Stomach (tissue), 19 donors: ENCODE measurements at places on chromosomes 6 and 20.

GRCh38 chr20:62564456-62565245, 77.7 kb upstream of the SLCO4A1 start:
- DNase-seq: no peak
- H3K27me3 ChIP-seq: peaks cover 19% of the 10 kb centered on the region
- H3K4me3 ChIP-seq: no peak overlapping the region
- no peaks in the 10 kb centered on the region for H3K36me3 ChIP-seq
- no peak overlapping the region for H3K27ac ChIP-seq

DNA sequence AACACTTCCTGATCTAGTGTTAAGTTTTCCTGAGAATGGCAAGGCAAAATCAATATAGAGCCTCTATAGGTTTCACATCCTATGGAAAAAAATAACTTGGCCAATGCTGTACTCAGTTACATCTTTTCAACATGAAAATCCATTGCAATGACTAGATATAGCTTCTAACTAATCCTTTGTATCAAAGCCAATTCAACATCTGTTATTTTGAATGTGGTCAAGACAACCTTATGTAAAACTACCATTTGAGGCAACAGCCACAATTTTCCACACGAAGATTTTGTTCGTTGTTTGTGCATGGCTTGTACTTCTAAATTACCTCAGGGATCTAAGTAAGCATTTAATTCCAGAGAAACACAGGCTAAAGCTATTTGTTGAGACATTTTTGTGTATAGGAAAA, 637.8 kb upstream of the EYS start:
- H3K27ac ChIP-seq: no peak overlapping the region
- H3K27me3 ChIP-seq: no peaks in the 10 kb centered on the region
- H3K36me3 ChIP-seq: no peaks in the 10 kb centered on the region

DNA sequence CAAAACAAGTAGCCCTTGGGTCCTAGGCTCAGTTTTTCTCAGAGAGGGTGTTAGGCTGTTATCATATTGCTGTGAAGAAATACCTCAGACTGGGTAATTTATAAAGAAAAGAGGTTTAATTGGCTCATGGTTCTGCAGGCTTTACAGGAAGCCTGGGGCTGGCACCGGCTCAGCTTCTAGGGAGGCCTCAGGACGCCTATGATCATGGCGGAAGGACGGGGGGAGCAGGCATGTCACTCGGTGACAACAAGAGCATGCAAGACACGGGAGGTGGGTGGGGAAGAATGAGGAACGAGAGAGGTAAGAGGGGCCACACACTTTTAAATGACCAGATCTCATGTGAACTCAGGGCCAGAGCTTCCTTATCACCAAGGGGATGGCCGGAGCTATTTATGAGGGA, 26.9 kb downstream of the CDH26 start:
- no peak for DNase-seq
- H3K36me3 ChIP-seq: no peaks in the 10 kb centered on the region
- H3K4me3 ChIP-seq: no peak overlapping the region

- no peak overlapping the region for H3K27ac ChIP-seq
- H3K4me3 ChIP-seq: peak overlapping the region; percentile 76
- H3K36me3 ChIP-seq: no peaks in the 10 kb centered on the region
- H3K27me3 ChIP-seq: no peaks in the 10 kb centered on the region
- no peak for DNase-seq
- H3K4me1 ChIP-seq: peaks cover 22% of the 10 kb centered on the region
Observed at GRCh38 chr6:31579546-31580437, 2.4 kb downstream of the LTB start.

DNA sequence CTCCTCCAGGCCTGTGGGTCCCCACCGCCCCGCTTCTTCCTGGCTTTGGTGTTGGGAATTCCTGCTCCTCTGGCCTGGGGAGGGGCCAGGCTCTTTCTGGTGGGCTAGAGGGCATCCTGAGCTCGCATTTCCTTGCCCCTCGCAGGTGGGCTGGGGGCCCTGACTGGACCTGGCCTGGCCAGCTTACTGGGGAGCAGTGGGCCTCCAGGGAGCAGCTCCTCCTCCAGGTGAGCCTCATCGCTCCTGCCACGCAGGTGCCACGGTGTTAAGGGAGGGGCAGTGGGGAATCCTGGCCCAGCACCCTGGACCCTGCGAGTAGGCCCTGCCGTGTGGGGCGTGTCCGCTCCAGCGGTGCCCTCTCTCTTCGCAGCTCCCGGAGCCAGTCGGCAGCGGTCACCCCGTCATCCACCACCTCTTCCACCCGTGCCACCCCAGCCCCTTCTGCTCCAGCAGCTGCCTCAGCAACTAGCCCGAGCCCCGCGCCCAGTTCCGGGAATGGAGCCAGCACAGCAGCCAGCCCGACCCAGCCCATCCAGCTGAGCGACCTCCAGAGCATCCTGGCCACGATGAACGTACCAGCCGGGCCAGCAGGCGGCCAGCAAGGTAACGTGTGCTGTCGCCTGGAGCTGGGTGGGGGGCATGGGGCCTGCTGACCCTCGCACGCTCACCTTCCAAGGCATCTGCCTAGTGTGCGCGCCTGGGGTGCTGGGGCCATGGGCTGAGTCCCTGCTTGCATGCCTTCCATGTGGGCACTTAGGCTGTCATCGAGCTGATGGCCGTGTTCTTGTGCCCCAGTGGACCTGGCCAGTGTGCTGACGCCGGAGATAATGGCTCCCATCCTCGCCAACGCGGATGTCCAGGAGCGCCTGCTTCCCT, 4.7 kb downstream of the ADRM1 start:
- H3K36me3 ChIP-seq: peaks cover 85% of the 10 kb centered on the region
- peaks cover 28% of the 10 kb centered on the region for H3K4me1 ChIP-seq
- no peaks in the 10 kb centered on the region for H3K27me3 ChIP-seq
- H3K4me3 ChIP-seq: no peak overlapping the region

DNA sequence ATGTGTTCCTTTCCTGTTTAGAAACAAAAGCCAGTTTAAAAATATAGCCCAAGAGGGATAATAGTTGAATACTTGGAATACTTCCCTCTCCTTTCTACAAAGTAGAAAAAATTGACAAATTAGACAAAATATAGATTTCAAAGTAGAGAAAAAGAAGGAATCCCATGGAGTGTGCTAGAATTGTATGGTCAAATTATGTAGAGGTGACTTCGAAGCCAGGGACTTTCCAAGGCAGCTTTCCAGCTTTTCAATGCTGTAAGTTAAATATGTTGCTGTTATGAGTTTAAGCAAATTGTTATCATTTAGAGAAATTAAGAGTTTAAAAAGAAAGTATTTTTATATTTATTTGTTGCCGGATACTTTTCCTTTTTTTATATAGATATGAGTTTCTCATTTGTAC, 415.5 kb upstream of the OPRM1 start:
- H3K27ac ChIP-seq: no peak overlapping the region
- no peak for DNase-seq
- no peaks in the 10 kb centered on the region for H3K27me3 ChIP-seq
- H3K4me1 ChIP-seq: no peaks in the 10 kb centered on the region
- no peaks in the 10 kb centered on the region for H3K36me3 ChIP-seq
- no peak overlapping the region for H3K4me3 ChIP-seq

- no peaks in the 10 kb centered on the region for H3K4me1 ChIP-seq
- H3K36me3 ChIP-seq: no peaks in the 10 kb centered on the region
- peak; percentile 56 for DNase-seq
- H3K4me3 ChIP-seq: no peak overlapping the region
- H3K27me3 ChIP-seq: no peaks in the 10 kb centered on the region
- H3K27ac ChIP-seq: no peak overlapping the region
Observed at GRCh38 chr6:97095311-97095850, 170.9 kb downstream of the KLHL32 start.

- no peaks in the 10 kb centered on the region for H3K27me3 ChIP-seq
- no peaks in the 10 kb centered on the region for H3K4me1 ChIP-seq
- no peak overlapping the region for H3K27ac ChIP-seq
- no peak for DNase-seq
Observed at GRCh38 chr20:15836634-15837033, 736.6 kb downstream of the KIF16B start.

DNA sequence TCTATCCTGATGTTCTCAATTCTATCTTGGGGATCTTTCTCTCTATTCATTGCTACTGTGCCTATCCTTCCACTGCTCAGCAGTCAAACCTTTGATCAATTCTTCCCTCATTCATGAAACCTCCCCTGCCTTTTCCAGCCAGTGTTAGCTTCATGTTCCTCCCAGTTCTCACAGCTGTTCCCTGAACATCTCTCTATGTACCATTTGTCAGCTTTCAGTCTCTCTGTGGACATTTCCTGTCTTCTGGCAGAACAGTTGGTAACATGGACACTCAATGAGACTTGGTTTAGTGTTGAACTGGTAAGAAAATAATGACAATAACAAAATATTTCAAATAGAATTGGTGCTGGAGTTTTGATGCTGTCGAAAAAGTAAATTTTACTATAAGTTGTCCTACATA, 26.2 kb downstream of the SPTLC3 start:
- H3K27ac ChIP-seq: no peak overlapping the region
- H3K4me3 ChIP-seq: no peak overlapping the region
- H3K36me3 ChIP-seq: no peaks in the 10 kb centered on the region
- H3K4me1 ChIP-seq: no peaks in the 10 kb centered on the region

DNA sequence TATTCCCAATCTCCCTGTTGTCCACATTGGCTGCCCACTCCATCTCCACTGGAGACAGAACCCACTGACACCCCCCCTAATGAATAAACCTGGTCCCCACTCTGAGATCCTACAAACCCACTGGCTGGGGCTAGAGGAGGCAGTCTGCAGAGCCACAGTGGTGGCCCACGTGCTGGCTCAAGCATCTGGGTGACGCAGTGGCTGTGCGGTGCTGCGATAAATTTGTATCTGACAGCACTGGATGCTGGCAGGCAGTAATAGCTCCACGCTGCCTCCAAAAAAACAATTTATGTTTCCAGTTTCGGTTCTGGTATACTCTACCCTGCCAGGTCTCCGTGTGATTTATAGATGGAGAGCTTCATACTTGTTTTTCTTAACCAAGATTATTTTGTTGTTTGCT, 87.1 kb upstream of the SYNDIG1 start:
- no peaks in the 10 kb centered on the region for H3K27me3 ChIP-seq
- DNase-seq: no peak
- peaks cover 26% of the 10 kb centered on the region for H3K4me1 ChIP-seq

GRCh38 chr6:111503660-111504059, 20.6 kb upstream of the REV3L start:
- DNase-seq: no peak
- H3K27ac ChIP-seq: no peak overlapping the region
- no peak overlapping the region for H3K4me3 ChIP-seq
- no peaks in the 10 kb centered on the region for H3K4me1 ChIP-seq
- H3K27me3 ChIP-seq: no peaks in the 10 kb centered on the region
- no peaks in the 10 kb centered on the region for H3K36me3 ChIP-seq

DNA sequence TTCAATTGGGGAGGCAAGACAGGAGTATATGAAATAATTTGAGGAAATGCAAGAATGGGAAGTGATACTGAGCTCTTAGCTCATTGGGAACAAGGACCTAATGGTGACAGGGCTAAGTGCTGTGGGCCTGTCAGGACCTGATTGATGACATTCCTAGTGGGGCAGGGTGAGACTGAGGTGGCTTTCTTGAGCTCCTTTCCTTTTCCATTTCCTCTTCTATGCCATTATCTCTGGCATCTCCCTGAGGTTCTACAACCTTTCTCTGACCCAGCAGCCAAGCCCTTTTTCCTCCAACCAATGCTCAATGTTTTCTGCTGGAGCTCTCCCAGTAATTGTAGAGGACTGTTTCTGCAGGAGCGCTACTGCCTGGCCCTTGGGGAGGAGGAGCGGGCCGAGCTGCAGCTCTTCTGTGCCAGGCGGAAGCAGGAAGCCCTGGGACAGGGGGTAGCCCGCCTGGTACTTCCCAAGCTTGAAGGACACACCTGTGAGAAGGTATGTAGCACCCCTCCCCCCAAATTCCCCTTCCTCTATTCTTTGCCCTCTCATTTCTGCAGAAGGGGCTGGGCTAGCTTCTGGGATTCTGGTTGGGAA, 2.8 kb upstream of the TOMM6 start:
- H3K27me3 ChIP-seq: no peaks in the 10 kb centered on the region
- H3K4me1 ChIP-seq: peaks cover 72% of the 10 kb centered on the region
- H3K4me3 ChIP-seq: peak overlapping the region; percentile 91

- H3K27ac ChIP-seq: no peak overlapping the region
- no peak overlapping the region for H3K4me3 ChIP-seq
- no peaks in the 10 kb centered on the region for H3K36me3 ChIP-seq
- no peaks in the 10 kb centered on the region for H3K4me1 ChIP-seq
- DNase-seq: no peak
- no peaks in the 10 kb centered on the region for H3K27me3 ChIP-seq
Observed at GRCh38 chr6:69285054-69285453, 511.8 kb downstream of the LMBRD1 start.

DNA sequence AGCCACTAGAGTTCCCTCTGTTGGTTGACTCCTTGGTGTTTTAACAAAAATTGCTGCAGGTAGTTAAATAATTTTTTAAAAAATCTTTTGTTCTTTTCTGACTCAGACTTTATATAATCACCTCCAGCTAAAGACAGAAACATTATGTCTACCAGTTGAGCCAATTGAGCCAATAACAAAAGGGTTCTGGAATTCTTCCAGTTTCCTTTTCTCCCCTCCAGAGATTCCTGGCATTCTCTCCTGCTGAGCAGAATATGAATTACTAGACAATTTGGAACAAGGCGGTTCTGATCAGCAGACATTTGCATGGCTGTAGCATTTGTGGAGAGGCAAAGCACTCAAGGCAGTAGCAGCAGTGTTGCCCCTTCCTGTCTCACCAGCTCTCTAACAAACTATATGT, 144.0 kb upstream of the SLC35B3 start:
- H3K36me3 ChIP-seq: no peaks in the 10 kb centered on the region
- no peaks in the 10 kb centered on the region for H3K4me1 ChIP-seq
- H3K4me3 ChIP-seq: no peak overlapping the region
- no peak for DNase-seq
- no peaks in the 10 kb centered on the region for H3K27me3 ChIP-seq

DNA sequence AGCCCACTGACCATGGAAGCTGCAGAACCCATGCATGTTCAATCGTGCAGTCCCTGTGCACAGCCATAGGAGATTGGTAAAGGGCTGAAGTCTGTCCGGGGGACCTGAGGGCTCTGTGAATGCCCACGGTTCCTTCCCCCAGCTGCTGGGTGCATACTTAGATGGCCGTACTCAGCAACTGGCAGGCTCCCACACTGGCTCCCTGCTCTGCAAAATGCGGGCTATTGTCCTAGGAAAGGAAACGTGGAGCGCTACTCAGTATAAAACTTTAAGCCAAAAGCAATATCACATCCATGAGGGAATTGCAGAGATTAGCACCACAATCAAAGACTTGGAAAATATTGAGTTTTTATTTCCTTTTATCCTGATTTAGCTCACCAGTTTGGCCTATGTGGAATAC, 202.0 kb downstream of the WDR27 start:
- no peaks in the 10 kb centered on the region for H3K36me3 ChIP-seq
- no peaks in the 10 kb centered on the region for H3K4me1 ChIP-seq
- no peaks in the 10 kb centered on the region for H3K27me3 ChIP-seq
- DNase-seq: no peak

- no peaks in the 10 kb centered on the region for H3K4me1 ChIP-seq
- H3K27ac ChIP-seq: peak overlapping the region; percentile 100
- no peak overlapping the region for H3K4me3 ChIP-seq
- no peaks in the 10 kb centered on the region for H3K27me3 ChIP-seq
- H3K36me3 ChIP-seq: no peaks in the 10 kb centered on the region
Observed at GRCh38 chr6:29887819-29888776, 54.2 kb upstream of the HLA-A start.

DNA sequence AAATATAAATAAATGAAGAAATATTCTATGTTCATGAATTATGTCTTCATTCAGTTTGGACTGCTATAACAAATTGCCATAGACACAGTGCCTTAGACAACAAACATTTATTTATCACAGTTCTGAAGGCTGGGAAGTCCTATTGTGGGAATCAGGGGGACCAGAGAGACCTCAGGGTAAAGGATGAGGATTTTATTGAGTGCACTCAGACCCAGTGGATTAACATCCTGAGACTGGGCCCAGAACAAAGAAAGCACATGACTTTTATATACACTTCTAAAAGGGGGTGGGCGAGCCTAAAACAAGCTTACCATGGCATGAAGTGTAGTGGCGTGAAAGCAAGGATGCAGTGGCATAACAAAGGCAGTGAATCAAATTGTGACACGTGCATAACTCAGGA, 26.9 kb upstream of the CBLN4 start:
- H3K27ac ChIP-seq: no peak overlapping the region
- no peak overlapping the region for H3K4me3 ChIP-seq
- H3K27me3 ChIP-seq: no peaks in the 10 kb centered on the region
- H3K4me1 ChIP-seq: no peaks in the 10 kb centered on the region
